ENCODE measurements at places on chromosomes 7 and 10.

- DNase-seq: no peak
Measured at GRCh38 chr10:84542522-84543490, 214.4 kb downstream of the CCSER2 start.

GRCh38 chr10:69048103-69048502 lies 39.8 kb upstream of the SRGN start:
- DNase-seq: peak; percentile 60

DNA sequence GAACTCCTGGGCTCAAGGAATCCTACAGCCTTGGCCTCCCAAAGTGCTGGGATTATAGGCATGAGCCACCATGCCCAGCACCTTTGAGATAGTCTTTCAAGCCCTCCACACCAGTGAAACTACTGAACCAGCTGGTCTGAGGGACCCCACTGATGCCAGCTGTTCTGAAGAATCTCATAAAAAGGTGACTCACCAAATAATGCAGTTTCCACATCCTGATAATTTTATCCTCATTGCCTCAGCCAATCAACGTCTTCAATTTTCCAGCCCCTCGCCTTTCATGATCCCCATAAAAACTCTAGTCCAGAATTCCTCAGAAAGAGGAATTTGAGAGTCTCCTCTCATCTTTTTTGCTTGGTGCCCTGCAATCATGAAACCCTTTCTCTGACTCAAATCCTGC lies 1691.6 kb upstream of the LRRTM3 start:
- DNase-seq: no peak

DNA sequence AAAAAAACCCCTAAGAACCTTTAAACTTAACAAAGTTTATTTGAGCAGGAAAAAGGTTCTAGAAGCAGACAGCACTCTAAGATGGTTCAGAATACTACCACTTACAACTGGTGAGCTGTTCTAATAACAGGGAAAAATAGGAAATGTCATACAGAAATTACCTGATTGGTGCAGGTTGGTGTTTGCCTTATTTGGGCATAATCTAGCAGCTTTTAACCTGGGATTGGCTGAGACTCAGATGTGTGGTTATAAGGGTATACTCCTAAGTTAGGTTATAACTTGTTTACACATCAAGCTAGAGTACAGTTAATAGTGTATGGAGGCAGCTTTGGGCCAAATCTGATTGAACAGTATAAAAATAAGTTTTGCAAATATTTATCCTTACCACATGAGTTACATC lies 59.8 kb downstream of the MAPK8 start:
- no peak for DNase-seq

DNA sequence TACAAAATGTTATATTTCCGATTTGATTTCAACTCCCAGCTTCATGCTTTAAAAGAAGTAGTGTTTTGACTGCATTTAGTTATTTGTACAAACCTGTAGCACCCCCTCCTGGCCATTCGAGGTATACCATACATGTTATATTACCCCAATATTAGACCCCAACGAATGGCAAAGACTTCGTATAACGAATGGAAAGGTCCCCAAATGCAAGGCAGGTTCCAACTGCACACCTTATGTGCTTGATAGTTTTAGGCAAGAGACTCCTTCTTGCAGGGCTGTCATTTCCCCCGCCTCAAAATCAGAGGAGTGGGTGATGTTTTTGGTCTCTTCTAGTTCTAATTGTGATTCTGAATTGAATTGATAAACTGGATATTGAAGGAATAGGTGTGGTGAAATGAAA lies 101.1 kb upstream of the TARP start:
- peak; percentile 34 for DNase-seq
